HCEC 1CT (cell line): ENCODE measurements at places on chromosomes 7 and 10.

DNA sequence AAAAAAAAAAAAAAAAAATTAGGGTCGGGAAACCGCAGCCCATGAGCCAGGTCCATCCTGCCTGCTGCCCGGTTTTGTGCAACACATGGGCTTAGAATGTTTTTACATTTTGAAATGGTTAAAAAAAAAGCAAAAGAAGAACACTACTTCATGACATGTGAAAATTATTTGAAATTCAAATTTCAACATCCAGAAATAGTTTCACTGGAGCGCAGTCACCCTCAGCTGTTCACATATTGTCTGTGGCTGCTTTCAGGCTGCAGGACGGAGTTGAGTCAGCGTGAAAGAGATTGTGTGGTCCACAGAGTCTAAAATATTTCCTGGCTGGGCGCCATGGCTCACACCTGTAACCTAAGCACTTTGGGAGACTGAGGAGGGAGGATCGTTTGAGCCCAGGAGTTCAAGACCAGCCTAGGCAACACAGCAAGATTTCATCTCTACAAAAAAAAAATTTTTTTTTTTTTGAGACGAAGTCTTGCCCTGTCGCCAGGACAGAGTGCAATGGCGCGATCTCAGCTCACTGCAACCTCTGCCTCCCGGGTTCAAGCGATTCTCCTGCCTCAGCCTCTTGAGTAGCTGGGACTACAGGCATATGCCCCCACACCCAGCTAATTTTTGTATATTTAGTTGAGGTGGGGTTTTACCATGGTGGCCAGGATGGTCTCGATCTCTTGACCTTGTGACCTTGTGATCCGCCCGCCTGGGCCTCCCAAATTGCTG lies 63.9 kb upstream of the ECHDC3 start:
- DNase-seq: no peak

GRCh38 chr10:86862373-86862772 lies 95.0 kb downstream of the MMRN2 start:
- DNase-seq: no peak

DNA sequence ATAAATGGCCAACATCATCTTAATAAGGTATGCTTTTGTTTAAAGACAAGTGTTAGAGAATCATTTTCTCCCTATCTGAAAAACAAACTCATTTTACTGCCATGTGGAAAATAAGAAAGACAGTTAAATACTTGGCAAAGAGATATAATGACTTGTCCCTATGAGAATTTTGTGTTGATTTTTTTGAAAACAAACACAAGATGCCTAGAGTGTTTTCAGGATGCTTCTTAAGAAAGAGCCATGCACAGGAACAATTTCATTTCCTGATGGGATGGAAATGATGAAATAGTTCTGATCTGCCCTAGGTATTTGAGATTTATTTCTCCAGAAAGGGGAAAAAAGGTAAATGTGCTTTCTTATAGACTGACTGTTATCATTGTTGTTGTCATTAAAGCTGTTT lies 237.5 kb upstream of the GNAI1 start:
- DNase-seq: peak; percentile 9

DNA sequence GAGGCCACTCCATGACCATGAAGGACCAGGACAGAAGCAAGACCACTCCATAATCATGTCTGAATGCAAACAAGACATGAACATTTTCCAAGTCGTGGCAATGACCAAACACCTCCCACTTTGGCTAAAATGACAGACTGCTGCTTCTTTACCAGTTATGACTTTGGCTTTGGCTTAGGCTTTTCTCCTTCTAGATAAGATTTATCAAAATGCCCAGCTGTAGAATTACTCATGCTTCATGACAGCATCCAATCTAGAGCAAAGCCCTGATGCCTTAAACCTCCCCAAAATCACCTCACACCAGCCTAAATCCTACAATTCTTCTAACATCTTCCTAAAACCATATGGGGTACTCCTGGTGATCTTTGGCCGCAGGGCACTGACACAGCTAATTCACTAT lies 102.1 kb downstream of the VPS41 start:
- DNase-seq: no peak

- peak; percentile 54 for DNase-seq
Observed at GRCh38 chr7:147400221-147400689, 1190.3 kb upstream of the C7orf33 start.

- DNase-seq: no peak
Observed at GRCh38 chr10:106278383-106278782, 886.1 kb downstream of the SORCS1 start.

GRCh38 chr10:34796133-34796532 lies 19.0 kb downstream of the PARD3 start:
- DNase-seq: no peak

DNA sequence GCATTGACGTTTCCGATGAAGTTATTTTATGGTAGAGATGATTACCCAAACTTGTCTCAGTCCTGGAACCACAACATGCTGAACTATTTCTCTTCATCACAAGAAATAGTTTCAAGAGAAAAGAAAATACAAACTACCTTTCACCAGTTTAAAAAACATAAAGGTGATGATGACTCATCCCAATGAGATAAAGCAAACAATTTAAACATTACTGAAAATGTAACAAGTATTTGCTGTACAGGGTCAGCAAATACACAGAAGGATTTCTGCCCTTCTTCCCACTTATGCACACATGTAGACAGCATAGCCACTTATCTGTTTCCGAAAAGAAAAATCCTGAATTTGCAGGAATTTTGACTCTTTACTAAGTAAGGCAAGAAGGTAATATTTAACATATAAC lies 50.8 kb downstream of the RHOBTB1 start:
- no peak for DNase-seq

DNA sequence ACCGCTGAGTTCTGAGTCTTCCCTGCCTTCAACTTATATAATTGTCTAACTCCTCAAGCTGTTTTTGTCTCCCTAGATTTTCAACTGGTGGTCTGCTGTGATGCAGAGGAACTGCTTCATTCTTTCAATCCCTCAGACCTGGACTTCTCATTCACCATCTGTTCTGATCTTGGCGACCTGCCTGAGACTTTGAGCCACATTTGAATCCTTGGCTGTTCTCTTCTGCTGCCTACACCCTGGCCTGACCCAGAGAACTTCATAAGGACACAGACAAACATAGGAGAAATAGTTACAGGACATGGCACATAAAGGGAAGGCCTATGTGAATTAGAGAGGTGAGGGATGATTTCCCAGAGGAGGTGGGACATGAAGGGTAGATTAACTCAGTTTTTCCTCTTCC lies 326.7 kb downstream of the PTEN start:
- DNase-seq: no peak

DNA sequence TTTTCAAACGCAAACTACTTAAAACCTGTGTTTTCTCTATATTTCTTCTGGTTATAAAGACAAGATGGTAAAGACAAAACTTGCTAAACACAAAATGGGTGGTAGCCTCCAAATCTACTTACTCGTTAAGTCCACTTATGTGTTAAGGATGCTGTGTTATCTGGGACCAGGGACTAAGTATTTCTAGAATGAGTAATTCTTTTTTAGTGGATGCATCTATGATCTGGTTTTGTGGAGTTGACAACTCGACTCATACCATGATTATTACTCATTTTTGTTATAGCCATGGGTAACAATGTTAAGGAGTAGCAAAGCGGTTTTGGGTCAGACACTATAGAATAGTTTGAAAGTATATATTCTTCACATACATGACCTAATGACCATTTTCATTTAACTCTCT lies 239.5 kb upstream of the FOXP2 start:
- peak; percentile 31 for DNase-seq

- DNase-seq: peak; percentile 50
Observed at GRCh38 chr7:101308245-101309085, 13.1 kb downstream of the IFT22 start.

- peak; percentile 91 for DNase-seq
Observed at GRCh38 chr10:103739039-103739764, 116.2 kb downstream of the SH3PXD2A start.

GRCh38 chr10:29535778-29536453 lies 98.9 kb downstream of the SVIL start:
- DNase-seq: no peak

GRCh38 chr10:10663622-10664021 lies 354.1 kb upstream of the CELF2 start:
- DNase-seq: no peak
